ENCODE measurements at places on chromosomes 4 and X. TPM values are rescaled to one million over a fixed set of nuclear protein-coding genes. Genes with fewer than 3 reads are reported as not detected.

Gene TECRL
- total RNA-seq, result not detected

Gene LDB2
- total RNA-seq, result 8.7 TPM

Gene HTN3
- not detected for total RNA-seq

Gene SSX7
- total RNA-seq, result not detected

Gene CT45A3
- not detected for total RNA-seq

Gene TMEM31
- not detected for total RNA-seq

Gene TSC22D3
- total RNA-seq, result 212 TPM

Gene DDX53
- not detected for total RNA-seq

Gene CHST7
- total RNA-seq, result 14.8 TPM

GRCh38 chr4:119683518-119683917 is 54.9 kb upstream of the PDE5A start:
- no peak for DNase-seq

- DNase-seq, result no peak
These were observed 57.9 kb upstream of the ETNPPL start for GRCh38 chr4:108820492-108821350.

GRCh38 chrX:42128020-42128419 is 204.7 kb upstream of the CASK start:
- no peak for DNase-seq

DNA sequence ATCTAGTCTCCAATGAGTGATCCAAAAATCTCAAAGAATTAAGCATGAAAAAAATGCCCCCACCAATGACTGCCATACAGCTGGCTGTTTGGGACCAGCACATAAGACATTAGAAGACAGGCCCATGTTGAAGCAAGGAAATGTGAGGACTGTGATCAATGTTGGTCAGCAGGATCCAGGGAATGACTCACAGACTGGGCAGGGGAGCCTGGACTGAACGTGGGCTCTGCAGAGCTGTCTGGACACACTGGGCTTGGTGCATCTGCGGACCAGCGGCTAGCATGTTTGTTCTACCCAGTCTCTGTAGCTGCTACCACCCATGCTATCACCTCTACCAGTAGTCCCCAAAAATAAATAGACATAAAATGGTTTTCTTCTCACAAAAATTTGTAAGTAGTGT is 108.6 kb downstream of the PALLD start:
- DNase-seq, result no peak

GRCh38 chr4:86670756-86671155 is 76.6 kb downstream of the PTPN13 start:
- DNase-seq, result no peak

GRCh38 chrX:152108527-152108926 is 29.9 kb downstream of the MAGEA10 start:
- DNase-seq, result no peak

- no peak for DNase-seq
These were observed 10.6 kb downstream of the PBDC1 start for GRCh38 chrX:76183289-76184049.

DNA sequence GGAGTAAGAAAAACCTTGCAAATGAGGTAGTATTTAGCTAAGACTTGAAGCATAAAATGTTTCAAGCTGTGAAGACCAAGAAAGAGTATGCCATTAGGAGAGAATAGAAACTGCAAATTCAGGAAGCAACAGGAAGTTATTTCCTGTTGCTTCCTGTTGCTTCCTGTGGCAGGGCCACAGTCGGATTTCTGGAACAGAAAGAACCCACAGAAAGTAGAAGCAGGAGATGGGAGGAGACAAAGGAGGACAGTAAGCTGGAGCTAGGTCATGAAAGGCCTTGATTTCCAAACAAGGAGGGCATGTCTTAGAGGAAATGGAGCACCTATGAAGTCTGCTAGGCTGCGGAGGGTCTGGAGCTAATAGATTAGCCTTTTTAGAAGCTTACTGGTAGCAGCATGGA is 17.2 kb downstream of the ASB11 start:
- no peak for DNase-seq

GRCh38 chr4:152942346-152942745 is 6.2 kb downstream of the FHDC1 start:
- DNase-seq, result no peak

- DNase-seq, result no peak
These were observed 138.0 kb downstream of the NSUN7 start for GRCh38 chr4:40887764-40888131.

- DNase-seq, result no peak
These were observed 37.9 kb upstream of the GALNT7 start for GRCh38 chr4:173130687-173131086.

DNA sequence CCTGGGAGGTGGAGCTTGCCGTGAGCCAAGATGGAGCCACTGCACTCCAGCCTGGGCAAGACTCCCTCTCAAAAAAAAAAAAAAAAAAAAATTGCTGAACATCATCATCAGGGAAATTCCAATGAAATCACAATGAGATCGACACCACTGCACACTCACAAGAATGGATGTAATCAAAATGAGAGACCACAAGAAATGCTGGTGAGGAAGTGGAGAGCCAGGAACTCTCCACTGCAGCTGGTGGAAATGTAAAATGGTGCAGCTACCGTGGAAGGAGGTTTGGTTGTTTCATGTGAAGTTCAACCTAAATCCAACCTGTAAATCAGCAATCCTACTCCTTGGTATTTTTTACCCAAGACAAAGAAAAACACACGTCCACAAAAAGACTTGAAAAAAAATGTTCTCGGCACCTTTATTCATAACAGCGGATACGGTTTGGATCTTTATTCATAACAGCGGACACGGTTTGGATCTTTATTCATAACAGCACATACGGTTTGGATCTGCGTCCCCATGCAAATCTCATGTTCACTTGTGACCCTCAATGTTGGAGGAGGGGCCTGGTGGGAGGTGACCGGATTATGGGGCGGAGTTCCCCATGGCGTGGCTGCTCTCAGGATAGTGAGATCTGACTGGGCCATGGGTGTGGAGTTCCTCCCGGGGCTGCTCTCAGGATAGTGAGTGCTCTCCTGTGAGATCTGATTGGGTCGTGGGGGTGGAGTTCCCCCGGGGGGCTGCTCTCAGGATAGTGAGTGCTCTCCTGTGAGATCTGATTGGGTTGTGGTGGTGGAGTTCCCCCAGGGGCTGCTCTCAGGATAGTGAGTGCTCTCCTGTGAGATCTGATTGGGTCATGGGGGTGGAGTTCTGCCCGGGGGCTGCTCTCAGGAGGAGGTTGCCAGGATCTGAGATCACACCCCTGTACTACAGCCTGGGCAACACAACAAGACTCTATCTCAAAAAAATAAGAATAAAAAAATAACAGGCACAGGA is 7.7 kb downstream of the GAK start:
- DNase-seq, result no peak
